ENCODE measurements at places on chromosomes 13 and 19. TPM values are rescaled to one million over a fixed set of nuclear protein-coding genes. Genes with fewer than 3 reads are reported as not detected.
A peak's percentile ranks its signal among the peaks of the same experiment; 100 is the strongest.

DNA sequence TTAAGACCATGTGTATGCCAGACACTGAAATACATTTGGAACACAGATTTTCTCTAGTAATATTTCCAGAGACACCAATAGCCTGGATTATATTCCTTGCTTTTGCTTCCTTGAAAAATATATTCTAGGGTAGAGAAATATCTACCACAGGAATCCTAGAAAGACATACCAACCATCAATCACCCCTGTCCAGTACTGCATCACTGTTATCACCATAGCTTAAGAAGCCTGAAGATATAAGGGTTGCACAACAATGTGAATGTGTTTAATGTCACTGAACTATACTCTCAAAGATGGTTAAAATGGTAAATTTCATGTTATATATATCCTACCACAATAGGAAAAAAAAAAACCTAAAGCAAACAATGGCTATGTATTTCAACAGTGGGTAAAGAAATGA, 163.6 kb downstream of the DIAPH3 start:
- no peak for DNase-seq

- peak; percentile 29 for DNase-seq
Observed at GRCh38 chr19:46746281-46747057, at the start of gene STRN4. TSS of gene STRN4 (minus strand) at chr19:46746450. CDS start at chr19:46746430, 20 bp downstream.

The C19orf73 gene
- 0.67 TPM for total RNA-seq

DNA sequence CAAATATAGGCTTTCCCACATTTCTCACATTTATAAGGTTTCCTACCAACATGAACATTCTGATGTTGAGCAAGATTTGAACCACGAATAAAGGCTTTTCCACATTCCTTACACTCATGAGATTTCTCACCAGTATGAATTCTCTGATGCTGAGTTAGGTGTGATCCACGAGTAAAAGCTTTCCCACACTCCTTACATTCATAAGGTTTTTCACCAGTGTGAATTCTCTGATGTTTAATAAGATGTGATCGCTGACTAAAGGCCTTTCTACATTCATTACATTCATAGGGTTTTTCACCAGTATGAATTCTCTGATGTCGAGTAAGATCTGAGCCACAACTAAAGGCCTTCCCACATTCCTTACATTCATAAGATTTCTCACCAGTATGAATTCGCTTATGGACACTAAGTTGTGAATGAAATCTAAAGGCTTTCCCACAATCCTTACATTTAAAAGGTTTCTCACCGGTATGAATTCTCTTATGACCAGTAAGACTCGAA, 19.0 kb downstream of the ZNF790 start:
- DNase-seq: no peak

GRCh38 chr13:97005625-97006262, 11.5 kb upstream of the OXGR1 start:
- DNase-seq: peak; percentile 42

The STAP2 gene
- 26.7 TPM for total RNA-seq

DNA sequence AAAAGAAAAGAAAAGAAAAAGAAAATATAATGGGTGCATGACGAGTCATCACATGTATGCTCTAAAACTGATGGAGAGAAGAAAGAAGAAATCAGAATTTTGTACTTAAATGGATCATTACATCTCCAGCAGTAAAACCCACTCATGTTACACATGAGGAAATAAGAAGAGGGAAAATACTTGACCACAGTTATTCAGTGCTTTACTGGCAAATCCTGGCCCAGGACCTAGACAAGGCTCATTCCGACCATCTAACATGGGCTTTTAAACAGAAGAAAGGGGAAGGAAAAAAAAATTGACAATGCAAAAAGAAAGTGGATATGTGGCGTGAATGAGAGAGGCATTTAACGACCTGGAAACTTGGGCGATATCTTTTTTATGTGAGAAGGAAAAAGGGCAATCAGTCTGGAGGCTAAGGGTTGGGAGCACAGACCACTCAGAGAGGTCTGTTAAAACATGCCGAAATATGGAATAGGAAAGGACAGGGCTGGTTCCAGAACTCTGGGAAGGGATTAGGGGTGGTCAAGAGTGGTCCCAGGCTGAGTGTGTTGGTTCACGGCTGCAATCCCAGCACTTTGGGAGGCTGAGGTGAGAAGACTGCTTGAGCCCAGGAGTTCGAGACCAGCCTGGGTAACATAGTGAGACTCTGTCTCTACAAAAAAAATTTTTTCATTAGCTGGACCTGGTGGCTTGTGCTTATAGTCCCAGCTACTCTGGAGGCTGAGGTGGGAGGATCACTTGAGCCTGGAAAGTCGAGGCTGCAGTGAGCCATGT, 1.6 kb downstream of the SIGLECL1 start:
- DNase-seq: no peak

DNA sequence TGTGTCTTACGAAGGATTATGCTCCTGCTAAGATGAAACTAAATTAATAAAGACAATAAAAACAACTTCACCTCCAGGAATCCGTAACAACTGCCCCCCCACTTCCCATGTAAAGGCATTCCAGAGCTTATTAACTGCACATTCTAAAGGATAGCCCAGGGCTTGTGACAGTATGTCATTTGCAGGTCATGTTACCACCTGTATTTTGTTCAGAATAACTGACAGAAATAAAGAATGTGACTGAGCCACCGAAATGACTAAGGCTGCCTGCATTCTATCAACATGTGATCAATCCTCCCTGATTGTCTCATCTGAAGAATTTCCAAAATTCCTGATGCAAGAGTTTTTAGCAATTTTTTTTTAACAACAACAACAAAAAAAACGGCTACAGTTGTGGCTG, 117.2 kb downstream of the MIPEP start:
- DNase-seq: peak; percentile 75

DNA sequence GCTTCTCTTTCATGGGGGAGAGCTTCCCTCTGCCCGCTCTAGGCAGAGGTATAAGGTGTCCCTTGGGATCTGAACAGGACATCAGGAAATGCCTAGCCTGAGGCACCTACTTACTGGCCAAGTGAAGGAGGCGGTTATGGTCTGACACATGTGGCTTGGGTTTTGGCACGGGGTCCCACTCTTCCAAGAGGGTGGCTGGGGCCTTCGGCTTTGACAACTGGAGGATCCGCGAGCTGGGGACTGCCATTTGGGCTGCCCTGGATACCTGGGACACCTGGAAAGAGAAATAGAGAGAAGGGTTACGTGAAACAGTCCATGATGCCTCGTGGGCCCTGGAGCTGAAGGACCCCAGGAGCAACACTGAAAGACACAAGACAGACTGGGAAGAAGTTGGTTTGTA, 22.4 kb upstream of the MIER2 start:
- DNase-seq: no peak

The PALM3 gene
- not detected for total RNA-seq

GRCh38 chr13:24180750-24181377, 20.3 kb downstream of the SPATA13 start:
- DNase-seq: no peak

The EDNRB gene
- total RNA-seq: 0.83 TPM

The ENOX1 gene
- 0.86 TPM for total RNA-seq

DNA sequence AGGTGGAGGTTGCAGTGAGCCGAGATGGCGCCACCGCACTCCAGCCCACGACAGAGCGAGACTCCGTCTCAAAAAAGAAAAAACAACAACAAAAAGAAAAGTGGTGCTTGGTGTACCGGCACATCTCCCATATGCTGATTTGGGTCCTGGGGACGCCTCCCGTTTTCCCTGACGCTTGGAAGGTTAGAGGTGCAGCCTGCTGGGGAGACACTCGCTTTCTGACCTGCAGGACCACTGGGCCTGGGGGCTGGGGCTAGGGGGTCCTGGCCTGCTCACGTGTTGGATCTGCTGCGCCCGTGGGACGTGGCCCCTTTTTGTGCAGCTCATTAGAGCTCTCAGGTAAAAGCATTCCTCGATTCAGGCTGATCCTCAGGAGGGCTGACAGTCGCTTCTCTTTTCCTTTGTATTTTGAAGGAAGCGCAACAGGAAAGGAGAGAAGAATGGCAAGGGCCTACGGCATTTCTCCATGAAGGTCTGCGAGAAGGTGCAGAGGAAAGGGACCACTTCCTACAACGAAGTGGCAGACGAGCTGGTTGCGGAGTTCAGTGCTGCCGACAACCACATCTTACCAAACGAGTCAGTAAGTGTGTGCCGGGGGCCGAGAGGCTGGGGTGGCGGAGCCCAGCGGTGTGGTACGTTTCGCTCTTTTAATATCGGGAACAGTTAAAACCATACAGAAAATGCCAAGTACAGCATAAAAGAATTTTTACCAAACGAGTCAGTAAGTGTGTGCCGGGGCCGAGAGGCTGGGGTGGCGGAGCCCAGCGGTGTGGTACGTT, 25.1 kb downstream of the ATP4B start:
- DNase-seq: no peak

The ZNF829 gene
- total RNA-seq: 6.0 TPM

The WDR88 gene
- not detected for total RNA-seq

DNA sequence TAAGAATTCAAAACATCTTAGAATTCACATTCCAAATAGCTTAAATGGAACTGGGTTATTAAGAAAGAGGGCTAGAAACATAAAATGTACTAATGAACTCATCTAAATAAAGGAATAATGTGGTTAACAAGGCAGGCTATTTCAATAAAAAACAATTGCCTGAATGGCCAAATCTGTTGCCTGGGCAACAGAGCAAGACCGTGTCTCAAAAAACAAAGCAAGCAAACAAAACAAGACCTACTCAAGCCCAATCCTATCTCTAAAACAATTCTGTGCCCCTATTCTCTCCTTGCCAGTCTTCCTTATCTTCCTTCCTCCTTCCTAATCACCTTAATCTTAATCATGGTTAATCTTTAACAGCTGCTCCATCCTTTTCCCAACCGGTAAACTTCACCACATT, 12.1 kb downstream of the IGFL1 start:
- DNase-seq: no peak

- DNase-seq: no peak
Observed at GRCh38 chr19:50826492-50827240, 3.1 kb upstream of the KLK1 start.

The ARHGEF1 gene
- 45.5 TPM for total RNA-seq

GRCh38 chr19:29714371-29714952, 599 bp downstream of the C19orf12 start:
- DNase-seq: no peak

The DUS3L gene
- 25.5 TPM for total RNA-seq

- DNase-seq: peak; percentile 39
Observed at GRCh38 chr19:18865973-18866799, 29.8 kb downstream of the CERS1 start.

The METTL21C gene
- total RNA-seq: not detected

- no peak for DNase-seq
Observed at GRCh38 chr19:2111886-2112285, 15.2 kb downstream of the IZUMO4 start.

The TMPRSS9 gene
- not detected for total RNA-seq

GRCh38 chr19:1512671-1513498, at the start of gene ADAMTSL5:
TSS of gene ADAMTSL5 (minus strand) at chr19:1513019. CDS start at chr19:1510943, 2,076 bp downstream.
- peak; percentile 76 for DNase-seq

The ZNF816 gene
- 6.0 TPM for total RNA-seq

The GADD45B gene
- 83.9 TPM for total RNA-seq

- DNase-seq: no peak
Observed at GRCh38 chr19:22286151-22286810, at the start of gene ZNF729. TSS of gene ZNF729 (plus strand) at chr19:22286441. CDS start at chr19:22286526, 85 bp downstream.

DNA sequence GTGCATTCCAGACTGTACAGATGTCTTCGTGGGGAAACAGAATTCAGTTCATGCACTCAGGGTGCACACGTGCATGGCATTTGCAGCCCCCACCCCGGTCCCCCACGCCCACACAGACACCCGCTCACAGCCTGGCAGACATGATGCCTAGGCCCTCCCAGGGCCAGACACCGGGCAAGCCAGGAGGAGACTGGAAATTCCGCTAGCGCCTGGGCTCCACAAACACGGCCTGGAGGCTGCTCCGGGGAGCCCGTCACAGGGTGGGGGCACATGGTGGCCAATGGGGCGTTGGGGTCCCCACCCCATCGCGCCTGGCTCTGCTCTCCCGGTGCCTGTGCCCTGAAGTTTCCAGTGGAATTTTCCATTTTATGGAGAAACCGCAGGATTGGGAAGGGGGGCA, 3.6 kb downstream of the CILP2 start:
- DNase-seq: no peak

DNA sequence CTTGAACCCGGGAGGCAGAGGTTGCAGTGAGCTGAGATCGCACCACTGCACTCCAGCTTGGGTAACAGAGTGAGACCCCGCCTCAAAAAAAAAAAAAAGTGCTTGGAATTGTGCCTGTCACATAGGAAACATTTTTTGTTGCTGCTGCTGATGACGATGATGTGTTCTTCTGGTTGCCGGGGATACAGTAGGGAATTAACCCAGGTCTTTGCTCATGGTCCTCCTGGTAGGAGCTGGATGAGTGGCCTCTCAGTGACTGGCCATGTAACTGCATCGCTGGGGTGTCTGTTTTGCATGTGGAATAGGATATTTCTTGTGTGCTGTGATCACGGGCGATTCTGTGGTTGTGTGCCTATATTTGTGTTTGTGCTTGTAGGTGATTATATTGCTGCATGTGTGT, 4.7 kb upstream of the CNFN start:
- DNase-seq: no peak

DNA sequence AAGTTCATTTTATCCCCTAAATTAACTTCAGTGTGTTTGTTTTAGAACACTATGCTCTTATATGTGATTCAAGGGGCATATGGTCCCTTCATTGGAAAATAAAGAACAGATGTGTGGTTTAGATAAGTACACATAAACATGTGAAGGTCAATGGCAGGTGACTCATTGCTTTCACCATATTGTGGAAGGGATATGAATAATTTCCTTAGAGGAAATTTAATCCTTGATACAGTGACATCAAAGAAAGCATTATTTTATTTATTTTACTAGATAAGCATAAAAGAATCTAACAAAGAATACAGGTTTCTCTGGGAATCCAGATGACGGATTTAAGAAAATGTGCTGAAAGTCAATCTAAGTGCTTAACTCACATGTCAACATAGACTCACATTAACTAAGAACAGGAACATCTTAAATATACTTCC, 373.5 kb downstream of the KCTD12 start:
- DNase-seq: peak; percentile 76

The MAST1 gene
- 0.53 TPM for total RNA-seq

- peak; percentile 35 for DNase-seq
Observed at GRCh38 chr19:34963573-34964406, at the start of gene ZNF792. TSS of gene ZNF792 (minus strand) at chr19:34964229. CDS start at chr19:34963662, 567 bp downstream.

DNA sequence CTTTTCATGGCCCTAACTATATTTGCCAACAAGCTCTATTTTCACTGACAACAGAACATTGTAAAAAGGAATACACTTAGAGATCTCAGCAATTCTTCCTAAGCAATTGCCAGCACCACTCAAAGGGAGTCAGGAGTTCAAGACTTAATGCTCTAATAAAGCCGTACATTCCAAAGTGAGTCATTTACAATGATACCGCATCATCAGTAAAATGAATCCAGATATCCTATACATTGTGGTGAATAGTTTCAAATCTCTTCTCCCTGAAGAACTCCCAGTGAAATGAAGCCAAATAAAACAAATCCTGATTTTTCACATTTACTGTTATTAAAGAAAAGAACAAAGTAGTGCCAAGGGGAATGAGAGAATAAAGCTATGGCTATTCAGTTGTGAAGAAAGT, 2898.7 kb upstream of the PCDH20 start:
- no peak for DNase-seq

The GZMM gene
- not detected for total RNA-seq

The MIA gene
- total RNA-seq: 106 TPM
